SW 1271 (cell line): ENCODE measurements at places on chromosomes 5 and 9.
A peak's percentile ranks its signal among the peaks of the same experiment; 100 is the strongest.

- DNase-seq = no peak
Measured at GRCh38 chr5:114312658-114313057, 49.2 kb upstream of the KCNN2 start.

DNA sequence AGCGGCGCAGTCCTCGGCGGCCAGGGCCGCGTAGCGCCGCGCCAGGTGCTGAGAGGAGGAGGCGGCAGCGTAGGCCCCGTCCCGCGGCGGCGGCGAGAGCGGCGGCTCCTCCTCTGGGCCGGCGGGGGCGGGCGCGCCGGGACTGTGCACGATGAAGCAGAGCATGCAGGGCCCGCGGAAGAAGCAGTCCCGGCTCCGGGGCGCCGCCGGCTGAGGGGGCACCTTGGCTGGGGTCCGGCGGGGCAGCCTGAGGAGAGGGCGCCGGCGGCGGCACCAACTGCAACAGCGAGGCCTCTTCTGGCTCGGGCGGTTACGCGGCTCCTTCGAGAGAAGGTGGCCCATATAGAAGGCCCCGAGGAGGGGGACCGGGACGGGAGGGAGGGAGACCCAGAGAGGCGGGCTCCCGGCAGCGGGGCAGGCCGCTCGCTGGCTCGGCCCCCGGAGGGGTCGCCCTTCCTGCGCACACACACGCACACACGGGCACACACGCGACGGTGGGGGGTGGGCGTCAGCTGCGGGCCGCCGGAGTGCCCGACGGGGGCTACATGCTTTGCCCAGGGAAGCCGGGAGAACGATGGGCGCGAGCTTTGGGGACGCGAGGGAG lies 446 bp downstream of the FBXL17 start:
- peak; percentile 53 for DNase-seq

DNA sequence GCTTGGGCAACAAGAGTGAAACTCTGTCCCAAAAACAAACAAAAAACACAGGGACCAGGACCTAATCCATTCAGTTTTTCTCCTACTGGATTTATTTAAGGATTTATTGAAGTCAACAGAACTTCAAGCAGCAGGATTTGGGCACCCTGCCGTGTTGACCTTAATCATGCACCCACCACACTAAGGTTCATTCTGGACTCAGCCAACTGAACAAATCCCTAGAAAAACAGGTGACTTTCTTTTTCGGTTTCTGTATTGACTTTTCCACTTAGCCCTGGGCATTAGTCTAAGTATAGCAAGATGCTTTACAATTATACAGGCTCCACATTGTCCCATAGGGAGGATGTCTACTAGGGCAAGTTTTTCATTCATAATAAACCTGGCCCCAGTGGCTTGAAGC lies 30.0 kb downstream of the ZNF131 start:
- DNase-seq = no peak

DNA sequence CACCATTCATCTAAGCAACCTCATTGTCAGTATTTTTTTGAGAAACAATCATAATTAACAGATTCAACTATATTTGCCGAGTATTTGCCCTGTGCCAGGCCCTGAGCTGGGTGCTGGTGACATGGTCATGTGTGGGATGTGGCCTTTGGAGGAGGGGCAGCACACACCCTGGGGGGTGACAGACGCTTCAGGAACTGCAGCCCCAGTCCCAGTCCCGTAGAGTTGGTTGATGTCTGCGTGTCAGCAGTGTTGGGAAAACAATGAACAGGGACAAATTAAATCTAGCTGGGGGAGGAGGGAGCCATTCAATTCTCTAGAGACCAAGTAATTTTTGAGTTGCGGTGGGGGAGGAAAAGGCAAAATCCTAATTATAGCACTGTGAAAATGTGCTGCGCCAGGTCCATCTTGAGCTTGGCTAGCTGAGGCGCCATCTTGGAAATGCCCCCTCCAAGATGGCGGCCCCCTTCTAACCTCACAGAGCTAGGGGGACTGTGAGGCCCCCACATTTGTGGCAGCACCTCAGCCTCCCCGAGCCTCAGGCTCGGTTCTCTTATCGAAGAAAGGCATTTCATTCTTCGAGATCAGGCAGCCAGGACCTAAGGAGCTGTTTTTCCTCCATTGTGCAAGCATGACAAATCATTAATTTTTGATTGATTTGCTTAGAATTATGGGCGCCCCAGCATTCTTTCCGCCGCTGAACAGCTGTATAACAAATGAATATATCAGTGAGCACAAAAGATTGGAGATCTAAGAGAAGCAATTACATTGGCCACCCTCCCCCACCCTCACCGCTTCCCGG lies 87.8 kb downstream of the ZNF618 start:
- DNase-seq = no peak

- DNase-seq = no peak
Measured at GRCh38 chr9:5566054-5566618, 55.8 kb downstream of the PDCD1LG2 start.

GRCh38 chr5:79527431-79527830 lies 13.5 kb upstream of the HOMER1 start:
- no peak for DNase-seq

DNA sequence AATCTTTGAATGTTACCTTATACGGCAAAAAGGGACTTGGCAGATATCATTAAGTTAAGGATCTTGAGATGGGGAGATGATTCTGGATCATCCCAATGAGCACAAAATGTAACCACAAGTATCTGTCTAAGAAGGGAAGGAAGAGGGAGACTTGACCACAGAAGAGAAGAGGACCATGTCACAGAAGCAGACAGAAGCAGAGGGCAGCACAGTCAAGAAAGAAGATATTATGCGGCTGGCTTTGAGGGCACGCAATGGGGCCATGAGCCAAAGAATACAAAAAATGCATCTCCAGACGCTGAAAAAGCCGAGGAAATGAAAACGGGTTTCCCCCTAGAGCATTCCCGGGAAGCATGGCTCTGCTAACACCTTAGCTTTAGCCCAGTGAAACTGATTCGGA lies 225.3 kb downstream of the NR2F1-AS1 start:
- DNase-seq = no peak

DNA sequence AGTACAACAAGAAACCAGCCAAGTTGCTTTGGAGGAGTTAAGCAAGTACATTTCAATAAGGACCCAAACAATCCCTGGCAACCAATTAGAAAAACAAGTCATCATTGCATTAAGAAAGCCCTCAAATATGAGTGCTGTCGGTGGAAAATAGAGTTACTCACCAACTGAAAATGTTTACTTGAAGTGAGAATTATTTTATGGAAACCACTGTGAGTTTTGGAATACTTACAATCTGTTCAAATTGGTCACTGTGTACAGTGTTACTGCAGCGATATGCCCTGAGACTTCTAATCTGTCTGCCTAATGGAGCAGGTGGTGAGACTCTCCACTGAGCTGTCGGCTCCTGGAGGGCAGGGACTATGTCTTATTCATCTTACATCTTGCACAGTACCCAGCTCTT lies 1073.2 kb upstream of the DMAC1 start:
- no peak for DNase-seq

DNA sequence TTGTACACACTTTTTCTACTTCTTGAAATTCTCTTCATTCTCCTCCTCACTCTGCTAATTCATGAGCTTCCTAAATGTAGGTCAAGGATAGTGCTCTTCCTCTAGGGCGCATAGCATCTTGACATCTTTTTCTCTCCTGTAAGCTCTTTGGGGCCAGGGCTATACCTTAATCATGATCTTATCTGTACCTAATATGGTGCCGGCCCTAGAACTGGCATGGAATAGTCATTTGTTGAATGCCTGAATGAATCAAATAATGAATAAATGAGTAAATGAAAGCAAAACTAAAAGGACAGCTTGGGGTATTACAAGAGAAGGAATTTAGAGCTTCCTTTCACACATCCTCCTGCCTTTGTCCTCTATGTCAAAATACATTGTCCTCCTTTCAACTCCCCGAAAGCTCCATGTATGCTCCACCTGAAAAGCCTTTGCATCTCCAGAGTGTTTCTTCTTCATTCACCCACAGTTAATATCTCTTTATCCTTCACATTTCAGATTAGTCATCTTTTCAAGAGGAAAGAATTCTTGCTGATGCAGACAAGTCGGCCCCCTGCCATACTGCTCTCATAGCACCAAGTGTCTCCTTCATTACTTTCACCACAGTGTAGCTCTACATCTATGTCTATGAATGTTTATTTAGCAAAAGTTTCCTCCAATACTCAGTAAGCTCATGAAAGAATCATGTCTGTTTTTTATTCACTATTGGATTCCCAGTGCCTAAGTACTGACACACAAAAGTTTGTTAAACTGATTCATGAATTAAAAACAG lies 16.4 kb upstream of the PPP2R2B start:
- no peak for DNase-seq

- DNase-seq = no peak
Measured at GRCh38 chr9:6628704-6629103, 16.8 kb downstream of the GLDC start.

- DNase-seq = no peak
Measured at GRCh38 chr5:2196989-2197619, 314.4 kb upstream of the IRX4 start.

GRCh38 chr9:80890124-80890523 lies 799.2 kb downstream of the TLE1 start:
- no peak for DNase-seq

GRCh38 chr5:148401604-148402003 lies 17.8 kb downstream of the FBXO38 start:
- no peak for DNase-seq

DNA sequence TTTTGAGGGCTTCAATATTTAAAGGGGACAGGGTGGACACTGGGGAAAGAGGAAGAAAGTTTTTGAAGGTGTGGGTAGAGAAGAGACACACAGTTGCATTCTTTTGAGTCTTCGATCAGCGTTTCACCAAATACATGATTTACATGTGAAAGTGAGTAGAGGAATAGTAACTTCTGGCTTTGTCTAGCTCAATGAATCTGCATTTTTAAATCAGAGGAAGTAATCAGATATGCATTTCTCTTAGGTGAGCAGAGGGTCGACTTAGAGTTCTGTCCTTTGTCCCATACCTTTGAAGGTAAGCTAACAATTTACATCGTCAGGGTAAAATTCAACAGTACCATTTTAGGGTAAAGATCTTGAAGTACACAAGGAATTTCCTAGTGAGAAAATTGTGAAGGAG lies 406.4 kb upstream of the ZNF462 start:
- no peak for DNase-seq

GRCh38 chr9:87065981-87066380 lies 118.7 kb upstream of the GAS1 start:
- no peak for DNase-seq

- no peak for DNase-seq
Measured at GRCh38 chr5:172848419-172848818, 14.4 kb downstream of the ERGIC1 start.

GRCh38 chr9:13387734-13388067 lies 108.2 kb upstream of the MPDZ start:
- no peak for DNase-seq

- no peak for DNase-seq
Measured at GRCh38 chr5:74667396-74667795, 17.6 kb upstream of the HEXB start.

GRCh38 chr5:132505641-132506040 lies 15.1 kb upstream of the IRF1 start:
- no peak for DNase-seq

DNA sequence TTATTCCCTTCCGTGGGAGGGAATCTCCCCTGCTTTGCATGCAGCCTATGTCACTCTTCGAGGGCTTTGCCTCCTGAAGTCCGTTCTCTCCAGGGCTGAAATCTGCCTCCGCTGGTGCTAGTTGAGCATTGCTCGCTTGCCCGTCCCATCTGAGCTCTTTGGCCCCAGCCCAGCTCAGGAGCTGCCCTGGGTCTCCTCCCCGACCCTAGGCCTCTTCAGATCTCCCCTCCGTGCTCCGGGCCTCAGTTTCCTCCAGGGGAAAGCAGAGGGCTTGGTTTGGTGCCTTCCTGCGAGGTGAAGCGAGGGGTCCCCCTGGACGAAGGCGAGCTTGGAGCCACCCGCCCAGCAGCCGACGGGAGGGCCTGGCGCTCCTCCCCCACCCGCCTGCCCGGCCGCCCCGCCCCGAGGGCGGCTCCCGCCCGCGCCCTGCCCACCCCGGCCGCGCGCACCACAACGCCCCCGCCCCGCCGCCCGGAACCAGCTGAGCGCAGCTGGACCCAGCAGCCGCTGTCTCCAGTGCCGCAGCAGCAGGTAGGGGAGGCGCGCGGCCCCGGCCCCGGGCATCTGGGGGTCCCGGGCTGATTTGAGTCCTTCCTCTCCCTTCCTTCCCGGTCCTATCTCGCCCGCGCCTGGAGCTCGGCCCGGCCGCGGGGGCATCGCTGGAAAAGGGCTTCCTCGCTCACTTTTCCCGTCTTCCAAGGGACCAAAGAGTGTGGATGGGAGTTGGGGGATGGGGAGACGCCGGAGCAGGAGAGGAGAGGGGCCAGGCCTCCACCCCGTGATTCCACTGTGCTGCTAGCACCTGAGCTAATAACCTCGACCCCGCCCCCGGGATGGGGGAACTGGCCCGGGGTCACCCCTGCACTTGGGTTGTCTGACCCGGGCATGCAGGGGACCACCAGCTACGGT lies at the start of gene GSN:
GSN (plus strand) TSS at position 474 of the 909 bp plus-strand sequence. CDS start 33,810 bp downstream, outside the sequence.
- peak; percentile 30 for DNase-seq

- no peak for DNase-seq
Measured at GRCh38 chr5:135662683-135663082, 83.9 kb upstream of the CXCL14 start.

GRCh38 chr5:87844449-87844848 lies 424.2 kb downstream of the TMEM161B start:
- no peak for DNase-seq

DNA sequence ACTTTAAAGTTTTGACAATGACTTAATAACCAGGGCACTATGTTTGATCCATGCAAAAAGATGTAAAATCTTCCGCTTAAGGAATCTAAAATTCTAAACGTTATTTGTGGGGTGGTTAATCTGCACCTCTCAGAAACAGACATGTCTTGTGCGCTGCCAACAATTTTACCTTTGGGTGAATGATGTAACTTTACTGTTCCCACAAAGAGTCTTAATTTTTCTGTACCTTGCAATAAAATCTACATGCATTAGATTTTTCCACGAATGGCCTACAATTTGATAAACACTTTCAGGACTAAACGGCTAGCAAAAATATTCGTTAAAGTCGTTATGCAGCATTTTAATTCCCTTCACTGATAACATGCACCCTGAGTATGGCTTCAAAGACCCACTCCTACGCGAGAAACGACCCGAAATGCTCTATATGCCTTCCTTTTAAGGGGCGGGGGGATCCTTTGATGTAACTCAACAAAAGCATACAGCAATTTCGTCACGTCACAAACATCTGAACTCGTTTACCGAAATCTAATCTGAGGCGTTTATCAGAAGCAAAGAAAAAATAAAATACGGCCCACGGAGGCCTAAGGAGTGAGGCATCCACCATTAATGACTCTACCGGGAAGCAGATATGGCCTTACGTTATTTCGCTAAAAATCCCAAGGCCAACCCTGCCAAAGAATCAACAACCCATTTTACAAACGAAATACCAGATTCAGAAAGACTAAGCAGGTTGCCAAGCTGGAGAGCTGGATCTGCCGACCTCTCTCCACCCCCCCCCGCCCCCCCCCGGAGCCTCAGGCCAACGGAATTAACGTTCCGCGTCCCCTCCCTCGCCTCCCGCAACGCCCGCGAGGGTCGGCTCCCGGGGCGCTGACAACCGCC lies 621 bp downstream of the AK6 start:
- peak; percentile 49 for DNase-seq

- DNase-seq = no peak
Measured at GRCh38 chr5:14028938-14029584, 84.6 kb upstream of the DNAH5 start.
